Epithelial cell of esophagus (primary cell): ENCODE measurements at places on chromosomes 2 and 18.

GRCh38 chr2:31457651-31458050, 43.1 kb upstream of the XDH start:
- DNase-seq: no peak

DNA sequence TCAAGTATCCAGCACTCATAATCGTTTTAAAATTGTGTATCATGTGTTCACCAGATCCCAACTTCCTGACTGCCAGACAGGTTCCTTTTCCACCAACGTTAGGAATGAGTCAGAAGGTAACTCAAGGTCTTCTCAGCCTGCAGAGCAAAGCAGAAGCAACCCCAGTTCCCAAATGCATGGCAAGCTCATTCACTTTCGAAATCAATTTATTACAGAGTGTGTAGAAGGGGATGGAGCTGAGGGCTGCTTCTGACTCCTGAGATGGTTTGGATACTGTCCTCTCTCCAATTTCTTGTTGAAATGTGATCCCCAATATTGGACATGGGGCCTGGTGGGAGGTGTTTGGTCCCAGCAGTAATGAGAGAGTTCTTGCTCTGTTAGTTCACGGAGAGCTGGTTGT, 114.5 kb downstream of the PIEZO2 start:
- no peak for DNase-seq

GRCh38 chr18:24197412-24197811, 58.5 kb downstream of the CABYR start:
- no peak for DNase-seq

- DNase-seq: no peak
Measured at GRCh38 chr2:79369127-79369526, 143.7 kb upstream of the CTNNA2 start.

DNA sequence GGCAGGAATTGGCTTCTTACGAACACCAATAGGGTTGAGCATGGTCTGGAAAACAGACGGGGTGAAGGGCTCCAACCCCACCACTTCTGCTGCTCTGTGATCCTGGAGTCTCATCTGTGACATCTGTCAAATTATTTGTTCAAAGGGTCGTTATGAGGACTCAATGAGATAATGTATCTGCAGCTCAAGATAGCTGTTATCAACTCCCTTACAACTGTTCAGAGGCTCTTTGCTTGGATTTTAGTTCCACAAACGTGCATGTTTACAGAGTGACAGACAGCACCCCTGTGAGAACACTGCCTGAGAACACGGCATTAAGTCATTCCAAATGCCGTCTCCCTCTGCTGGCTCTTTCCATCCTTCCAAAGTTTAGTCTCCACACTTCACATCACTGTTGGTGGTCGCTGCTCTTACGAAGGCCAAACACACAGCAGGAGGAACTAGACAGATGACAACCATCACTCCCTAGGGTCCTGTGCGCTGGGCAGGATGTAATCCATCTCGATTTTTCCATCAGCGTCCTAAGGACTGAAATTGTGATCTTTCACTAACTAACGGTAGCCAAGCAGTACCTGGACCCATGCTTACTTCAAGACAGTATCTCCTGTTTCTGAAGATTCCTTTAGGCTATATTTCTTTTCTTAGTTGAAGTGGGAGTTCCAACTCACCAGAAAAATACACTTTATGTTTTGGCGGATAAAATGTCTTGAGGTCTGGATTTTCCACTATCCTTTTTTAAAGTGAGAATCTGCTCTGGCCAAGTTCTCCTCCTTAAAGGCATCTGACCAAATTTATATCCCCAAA, 220.3 kb downstream of the ANAPC1 start:
- DNase-seq: no peak

GRCh38 chr18:45666006-45666405, 50.7 kb downstream of the SLC14A2 start:
- DNase-seq: no peak

DNA sequence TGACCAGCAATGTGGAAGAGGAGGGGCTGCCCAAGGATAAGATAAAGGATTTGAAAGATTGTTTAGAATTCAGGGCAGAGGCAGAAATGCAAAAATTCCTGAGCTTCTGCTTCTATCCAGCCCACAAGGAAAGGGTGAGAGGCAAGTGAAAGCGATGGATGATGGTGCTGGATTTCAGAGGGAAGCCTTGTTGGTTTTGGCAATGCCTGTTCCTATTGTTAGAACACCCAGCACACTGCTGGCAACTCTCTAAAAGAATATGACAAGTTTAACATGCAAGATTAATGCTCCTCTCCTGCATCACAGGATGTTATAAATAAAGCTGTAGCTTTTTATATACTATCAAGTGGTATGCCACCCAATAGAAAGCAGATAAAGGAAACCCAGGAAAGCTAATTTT, 92.6 kb downstream of the ZNF385B start:
- no peak for DNase-seq

DNA sequence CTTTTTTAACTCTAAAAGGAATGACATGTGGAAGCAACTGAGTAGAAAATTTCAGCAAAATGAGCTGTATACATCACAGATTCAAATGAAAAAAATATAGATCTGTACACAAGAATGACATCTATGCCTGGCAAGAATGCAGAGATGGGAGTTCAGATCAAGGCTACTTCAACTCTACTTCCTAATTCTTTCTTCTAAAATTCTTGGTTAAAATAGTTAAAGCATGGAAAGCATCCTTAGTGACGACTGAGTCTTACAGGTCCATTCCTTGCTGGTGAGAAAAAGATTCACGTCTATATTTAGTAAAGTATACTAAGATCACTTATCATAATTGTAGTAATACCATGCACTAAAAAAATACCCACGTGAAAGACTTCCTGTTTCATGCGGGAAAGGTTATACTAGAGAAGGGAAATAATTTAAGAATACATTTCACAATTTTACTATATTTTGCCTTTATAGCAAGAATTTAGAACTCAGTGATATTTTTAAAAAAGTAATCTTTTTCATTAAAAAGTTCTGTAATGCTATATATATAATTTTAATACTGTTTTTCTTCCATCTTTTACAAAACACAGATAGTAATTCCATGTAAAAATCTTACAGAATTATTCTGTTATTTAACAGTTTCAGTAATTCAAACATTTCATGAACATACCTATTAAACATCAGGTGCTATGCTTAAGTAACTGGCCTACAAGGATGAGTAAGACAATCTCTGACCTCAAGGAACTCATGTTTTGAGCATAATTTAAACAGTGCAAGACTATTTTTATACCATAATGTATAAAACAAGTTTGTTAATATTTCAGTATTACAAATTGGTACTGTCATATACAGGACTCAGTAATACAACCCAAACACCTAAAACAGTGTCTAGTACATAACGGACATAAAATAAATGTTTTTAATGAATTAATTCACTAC, 159.6 kb downstream of the BAZ2B start:
- no peak for DNase-seq

- peak; percentile 74 for DNase-seq
Measured at GRCh38 chr18:63883617-63884016, 3.9 kb upstream of the SERPINB2 start.

DNA sequence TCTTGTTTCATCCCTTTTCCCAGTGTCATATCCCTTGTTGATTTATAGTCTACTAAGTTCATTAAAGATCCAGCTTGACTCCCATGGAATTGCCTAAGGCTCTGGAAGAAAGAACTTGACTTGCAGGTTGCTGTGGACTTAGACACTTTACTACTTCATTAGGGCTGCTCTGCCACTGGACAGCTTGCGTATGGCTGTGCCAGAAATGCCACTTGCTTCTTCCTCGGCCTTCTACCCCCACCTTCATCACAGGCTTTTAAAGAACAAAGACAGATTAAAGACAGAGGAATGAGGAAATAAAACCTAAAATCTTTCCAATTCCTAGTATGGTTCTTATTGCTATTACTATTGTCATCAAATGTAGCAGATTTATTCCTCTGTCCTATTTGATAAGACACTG, 591.7 kb downstream of the BCL11A start:
- DNase-seq: peak; percentile 8

DNA sequence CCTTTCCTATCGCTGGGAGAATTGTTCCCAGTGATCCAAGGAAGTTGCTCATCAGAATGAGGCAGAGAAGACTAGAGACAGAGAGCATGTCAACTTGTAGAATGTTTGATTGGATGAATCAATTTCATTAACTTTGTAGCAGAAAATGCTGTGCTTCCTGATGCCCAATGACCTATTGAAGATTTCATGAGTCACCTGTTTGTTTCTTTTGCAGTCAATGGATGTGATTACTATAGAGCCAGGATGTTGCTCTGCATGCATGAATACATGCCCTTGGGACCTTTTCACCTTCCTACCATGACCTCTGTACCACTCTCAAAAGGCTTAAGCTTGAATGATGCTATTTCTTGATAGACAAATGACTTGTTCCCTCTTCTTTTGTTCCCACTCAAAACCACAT, 23.3 kb downstream of the SCG2 start:
- no peak for DNase-seq

DNA sequence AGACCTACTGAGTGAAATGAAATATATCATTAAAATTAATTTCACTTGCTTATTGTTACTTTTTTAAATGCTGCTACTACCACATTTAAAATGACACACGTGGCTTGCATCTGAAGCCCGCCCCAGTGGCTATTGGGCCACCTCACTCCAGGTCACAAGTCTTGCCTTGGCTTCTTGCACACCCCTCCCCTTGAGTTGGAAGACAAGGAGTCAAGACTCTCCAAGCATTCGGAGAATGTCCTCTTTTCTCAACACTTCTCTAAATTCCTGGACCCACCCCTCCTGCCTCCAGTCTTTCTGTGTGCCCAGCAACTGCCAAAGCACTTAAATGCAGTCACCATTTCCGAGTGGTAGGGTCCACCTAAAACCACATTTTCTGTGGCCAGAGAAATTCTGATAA, 73.4 kb downstream of the ZBTB7C start:
- DNase-seq: no peak

DNA sequence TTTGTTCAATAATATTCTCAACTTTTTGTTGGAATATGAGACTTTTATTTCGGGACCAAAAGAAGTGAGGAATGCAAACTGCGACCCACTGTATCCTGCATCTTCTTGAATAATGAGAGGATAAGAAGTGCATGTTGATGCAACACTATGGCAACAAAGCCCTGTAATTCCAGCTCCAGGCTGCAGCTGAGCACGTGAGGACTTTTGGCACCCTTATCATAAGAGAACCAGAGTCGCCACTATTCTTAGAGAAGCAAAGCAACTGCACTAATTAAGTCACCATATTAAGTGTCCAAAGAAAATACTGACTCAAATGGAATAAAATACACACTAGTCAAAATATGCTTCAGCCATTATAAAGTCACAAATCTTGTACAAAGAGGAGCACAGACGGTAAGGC, 65.8 kb downstream of the FAM210A start:
- DNase-seq: no peak

GRCh38 chr2:100782380-100782878, 37.5 kb upstream of the NPAS2 start:
- no peak for DNase-seq

DNA sequence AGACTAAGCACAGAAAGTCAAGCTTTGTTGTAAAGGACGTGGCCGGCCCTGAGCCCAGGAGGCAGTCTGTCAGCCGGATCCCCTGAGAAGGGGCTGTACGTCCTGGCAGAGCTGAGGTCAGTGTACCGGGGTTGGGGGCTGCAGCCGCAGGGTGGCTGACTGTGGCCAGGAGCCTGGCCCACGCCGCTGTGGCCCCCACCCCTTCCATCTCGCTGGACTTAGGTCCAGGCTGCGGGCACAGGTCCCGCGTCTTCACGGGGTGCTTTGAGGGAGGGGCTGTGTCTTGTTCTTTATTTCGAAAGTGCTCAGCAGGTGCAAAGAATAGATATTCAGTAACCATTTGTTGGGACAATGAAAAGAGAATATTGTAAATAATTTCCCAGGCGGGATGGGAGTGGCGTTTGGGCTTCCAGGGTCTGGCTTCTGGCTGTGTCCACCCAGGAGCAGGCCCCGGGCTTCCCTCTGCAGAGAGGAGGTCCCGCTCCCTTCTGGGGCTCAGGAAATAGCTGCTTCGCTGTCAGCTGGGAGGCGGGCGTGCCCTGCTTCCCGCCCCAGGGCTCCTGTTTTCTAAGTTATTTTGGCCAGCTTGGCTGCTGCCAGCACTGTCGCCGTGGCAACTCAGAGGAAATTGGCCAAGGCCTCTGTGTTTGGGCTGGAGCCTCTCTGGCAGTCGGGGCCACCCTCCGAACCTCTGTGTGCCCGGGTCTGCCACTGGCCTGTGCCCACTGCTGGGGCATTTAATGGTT, 7.4 kb downstream of the NFATC1 start:
- DNase-seq: peak; percentile 5

- no peak for DNase-seq
Measured at GRCh38 chr2:122754561-122754960, 999.1 kb downstream of the TSN start.
